Psoas muscle (tissue), 8 donors: ENCODE measurements at places on chromosomes 4 and X. TPM values are rescaled to one million over a fixed set of nuclear protein-coding genes. Genes with fewer than 3 reads are reported as not detected.

- no peak overlapping the region for H3K4me3 ChIP-seq
- no peak overlapping the region for H3K27ac ChIP-seq
- H3K4me1 ChIP-seq = no peaks in the 10 kb centered on the region
- H3K27me3 ChIP-seq = peaks cover 17% of the 10 kb centered on the region
Measured at GRCh38 chrX:36856849-36857248, 151.3 kb upstream of the FAM47C start.

Gene IBSP
- not detected for total RNA-seq

Gene LETM1
- total RNA-seq = 38.6 TPM

GRCh38 chrX:69258893-69259292 is 93.6 kb upstream of the PJA1 start:
- H3K4me1 ChIP-seq = no peaks in the 10 kb centered on the region
- no peak overlapping the region for H3K27ac ChIP-seq
- no peaks in the 10 kb centered on the region for H3K27me3 ChIP-seq
- no peak for DNase-seq

GRCh38 chr4:6052679-6053078 is 34.4 kb upstream of the C4orf50 start:
- H3K36me3 ChIP-seq = no peaks in the 10 kb centered on the region
- H3K27ac ChIP-seq = no peak overlapping the region
- no peaks in the 10 kb centered on the region for H3K4me1 ChIP-seq
- DNase-seq = no peak
- no peak overlapping the region for H3K4me3 ChIP-seq

DNA sequence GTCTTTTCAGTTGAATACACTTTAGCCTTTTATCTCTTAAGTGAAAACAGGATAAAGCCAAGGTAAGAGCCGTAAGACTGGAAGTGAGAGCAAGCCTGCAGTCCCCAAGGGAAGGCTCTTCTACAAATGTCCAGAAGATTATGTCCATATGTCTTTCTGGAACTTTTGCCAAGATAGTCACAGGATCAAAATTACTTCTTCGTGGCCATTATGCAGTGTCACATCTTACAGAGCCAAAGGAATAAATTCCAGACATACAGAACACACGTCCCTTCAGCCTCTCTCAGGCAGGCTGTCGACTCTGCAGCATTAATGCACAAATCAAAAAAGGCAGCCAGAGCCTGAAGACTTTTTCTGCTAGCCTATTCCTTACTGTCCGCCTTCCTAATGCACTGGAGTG is 10.9 kb upstream of the GATB start:
- no peak overlapping the region for H3K4me3 ChIP-seq
- peaks cover 2% of the 10 kb centered on the region for H3K27me3 ChIP-seq

Gene ARSD
- 1.7 TPM for total RNA-seq

DNA sequence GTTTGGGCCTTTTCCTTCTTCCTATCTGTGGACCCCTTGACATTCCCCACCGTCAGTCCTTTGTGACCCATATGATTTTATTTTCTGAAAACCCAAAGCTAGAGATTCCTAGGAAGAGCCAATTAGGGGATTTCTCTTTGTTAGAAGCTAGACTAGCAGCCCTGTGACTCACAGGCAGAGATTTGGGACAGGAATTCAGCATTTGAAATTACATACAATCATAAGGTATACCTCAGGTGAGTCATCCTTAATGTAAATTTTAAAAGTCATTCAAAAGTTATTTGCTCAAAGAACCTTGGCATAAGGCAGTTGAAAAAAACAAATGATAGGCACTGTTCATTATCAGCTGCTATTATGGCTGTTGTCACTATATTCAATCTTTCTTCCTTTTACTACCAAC is 40.6 kb downstream of the USP26 start:
- H3K4me1 ChIP-seq = no peaks in the 10 kb centered on the region
- H3K27ac ChIP-seq = no peak overlapping the region
- no peak for DNase-seq

Gene PPM1K
- 3.3 TPM for total RNA-seq

Gene MAGEA4
- total RNA-seq = not detected

Gene FABP2
- not detected for total RNA-seq

GRCh38 chr4:119014658-119015057 is 121.0 kb upstream of the MYOZ2 start:
- H3K27ac ChIP-seq = peak overlapping the region; percentile 56
- H3K4me1 ChIP-seq = peaks cover 33% of the 10 kb centered on the region

Gene BEX1
- total RNA-seq = 0.48 TPM

DNA sequence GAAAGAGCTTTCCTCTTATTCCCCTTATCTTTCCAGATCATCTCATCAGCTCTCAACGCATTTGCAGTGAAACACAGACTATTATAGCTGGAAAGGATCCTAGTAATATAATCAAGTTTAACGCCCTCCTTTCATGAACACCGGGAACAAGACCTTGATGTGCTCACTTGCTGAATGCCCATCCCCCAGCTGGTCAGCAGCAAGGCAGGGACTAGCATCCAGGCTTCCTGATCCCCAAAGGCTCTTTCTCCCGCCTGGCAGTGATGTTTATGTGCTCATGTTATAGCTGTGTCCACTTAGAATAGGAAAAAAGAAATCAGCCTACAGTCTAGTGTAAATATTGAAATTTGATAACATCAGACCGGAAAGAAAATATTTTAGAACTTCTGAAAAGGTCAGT is 24.6 kb downstream of the GPC4 start:
- H3K27ac ChIP-seq = no peak overlapping the region
- no peak for DNase-seq
- H3K4me1 ChIP-seq = peaks cover 9% of the 10 kb centered on the region
- no peak overlapping the region for H3K4me3 ChIP-seq
- H3K36me3 ChIP-seq = no peaks in the 10 kb centered on the region

DNA sequence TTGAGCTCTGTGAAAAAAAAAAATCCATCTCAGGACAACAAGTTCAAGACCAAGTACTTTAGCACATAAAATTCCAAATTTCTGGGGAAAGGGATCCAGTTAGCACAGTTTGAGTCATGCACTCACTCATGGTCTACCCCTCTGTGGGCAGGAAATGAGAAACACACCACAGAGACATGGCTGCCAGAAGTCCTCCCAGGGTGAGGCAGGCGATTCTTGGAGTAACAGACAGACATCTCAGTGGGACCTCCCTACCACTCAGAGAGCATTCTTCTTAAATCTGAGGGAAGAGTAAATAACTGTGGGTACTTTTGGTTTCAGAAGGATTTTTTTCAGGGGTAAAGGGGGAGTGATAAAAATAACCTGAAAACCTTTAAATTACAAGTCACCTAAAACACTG is 14.1 kb downstream of the CXCL1 start:
- DNase-seq = no peak
- peaks cover 2% of the 10 kb centered on the region for H3K27me3 ChIP-seq
- no peak overlapping the region for H3K27ac ChIP-seq
- no peaks in the 10 kb centered on the region for H3K36me3 ChIP-seq
- H3K4me1 ChIP-seq = no peaks in the 10 kb centered on the region

- H3K27ac ChIP-seq = no peak overlapping the region
- no peaks in the 10 kb centered on the region for H3K27me3 ChIP-seq
- no peaks in the 10 kb centered on the region for H3K36me3 ChIP-seq
- H3K4me1 ChIP-seq = peaks cover 7% of the 10 kb centered on the region
- no peak overlapping the region for H3K4me3 ChIP-seq
Measured at GRCh38 chr4:108049406-108049805, 59.7 kb downstream of the HADH start.

Gene ARHGEF6
- 70.5 TPM for total RNA-seq

GRCh38 chr4:143616771-143617170 is 83.7 kb downstream of the FREM3 start:
- H3K27ac ChIP-seq = no peak overlapping the region
- H3K27me3 ChIP-seq = no peaks in the 10 kb centered on the region
- no peak for DNase-seq
- H3K4me3 ChIP-seq = no peak overlapping the region
- H3K36me3 ChIP-seq = no peaks in the 10 kb centered on the region

- H3K4me1 ChIP-seq = no peaks in the 10 kb centered on the region
- H3K27ac ChIP-seq = no peak overlapping the region
- no peaks in the 10 kb centered on the region for H3K27me3 ChIP-seq
- H3K36me3 ChIP-seq = no peaks in the 10 kb centered on the region
- DNase-seq = no peak
Measured at GRCh38 chrX:148281920-148282319, 218.5 kb upstream of the AFF2 start.

Gene GPRASP3
- 2.4 TPM for total RNA-seq

GRCh38 chrX:30282527-30282926 is 26.7 kb downstream of the NR0B1 start:
- H3K4me1 ChIP-seq = no peaks in the 10 kb centered on the region
- no peaks in the 10 kb centered on the region for H3K36me3 ChIP-seq
- no peak overlapping the region for H3K4me3 ChIP-seq
- H3K27me3 ChIP-seq = no peaks in the 10 kb centered on the region
- H3K27ac ChIP-seq = no peak overlapping the region
- DNase-seq = no peak

Gene KLHL4
- 0.22 TPM for total RNA-seq

DNA sequence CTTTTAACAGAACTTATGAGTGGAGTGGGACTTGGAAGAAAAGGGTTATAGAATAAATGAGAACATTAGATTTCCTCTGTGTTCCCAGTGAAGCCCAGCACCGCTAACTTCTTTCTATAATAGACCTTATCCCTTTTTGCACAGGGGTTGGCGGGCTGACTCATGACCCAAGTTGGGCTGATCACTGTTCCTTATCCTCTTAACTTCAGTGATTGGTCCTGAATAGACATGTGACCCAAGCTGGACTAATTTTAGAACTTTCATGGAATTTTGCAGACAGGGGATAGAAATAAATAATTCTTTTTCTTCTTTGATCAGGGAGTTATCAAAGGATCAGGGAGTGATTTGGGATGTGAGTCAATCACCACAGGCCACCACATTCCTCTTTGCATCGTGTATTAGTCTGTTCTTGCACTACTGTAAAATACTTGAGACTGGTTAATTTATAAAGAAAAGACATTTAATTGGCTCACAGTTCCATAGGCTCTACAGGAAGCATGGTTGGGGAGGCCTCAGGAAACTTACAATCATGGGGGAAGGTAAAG is 75.9 kb downstream of the UCHL1 start:
- no peak overlapping the region for H3K4me3 ChIP-seq
- H3K36me3 ChIP-seq = no peaks in the 10 kb centered on the region
- no peak overlapping the region for H3K27ac ChIP-seq
- H3K27me3 ChIP-seq = no peaks in the 10 kb centered on the region
- no peak for DNase-seq
- no peaks in the 10 kb centered on the region for H3K4me1 ChIP-seq

GRCh38 chr4:154566639-154567204 is 3.9 kb downstream of the FGB start:
- no peaks in the 10 kb centered on the region for H3K4me1 ChIP-seq
- H3K27me3 ChIP-seq = no peaks in the 10 kb centered on the region
- H3K27ac ChIP-seq = no peak overlapping the region
- no peak for DNase-seq
- H3K36me3 ChIP-seq = no peaks in the 10 kb centered on the region

DNA sequence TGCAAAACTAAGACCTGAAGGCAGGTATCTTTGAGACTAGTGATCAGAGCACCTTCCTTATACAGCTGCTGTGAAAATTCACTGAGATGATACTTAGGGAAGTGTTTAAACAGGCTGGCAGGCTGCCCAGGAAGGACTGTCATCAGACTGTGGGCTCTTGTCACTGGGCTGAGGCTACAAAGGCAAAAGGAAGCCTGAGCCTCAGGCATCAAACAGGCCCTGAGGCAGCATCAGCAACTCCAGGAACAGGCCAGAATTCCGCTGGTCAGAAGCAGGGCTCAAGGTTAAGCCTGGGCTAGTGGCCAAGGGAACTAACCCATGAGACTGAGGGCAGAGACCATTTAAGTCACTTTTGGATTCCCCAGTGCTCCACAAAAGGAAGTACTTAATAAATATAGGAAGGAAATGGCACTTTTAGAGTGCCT is 12.8 kb downstream of the PJA1 start:
- no peaks in the 10 kb centered on the region for H3K4me1 ChIP-seq
- DNase-seq = no peak
- no peak overlapping the region for H3K4me3 ChIP-seq
- no peaks in the 10 kb centered on the region for H3K36me3 ChIP-seq
- no peaks in the 10 kb centered on the region for H3K27me3 ChIP-seq

Gene FOXO4
- total RNA-seq = 55.1 TPM

DNA sequence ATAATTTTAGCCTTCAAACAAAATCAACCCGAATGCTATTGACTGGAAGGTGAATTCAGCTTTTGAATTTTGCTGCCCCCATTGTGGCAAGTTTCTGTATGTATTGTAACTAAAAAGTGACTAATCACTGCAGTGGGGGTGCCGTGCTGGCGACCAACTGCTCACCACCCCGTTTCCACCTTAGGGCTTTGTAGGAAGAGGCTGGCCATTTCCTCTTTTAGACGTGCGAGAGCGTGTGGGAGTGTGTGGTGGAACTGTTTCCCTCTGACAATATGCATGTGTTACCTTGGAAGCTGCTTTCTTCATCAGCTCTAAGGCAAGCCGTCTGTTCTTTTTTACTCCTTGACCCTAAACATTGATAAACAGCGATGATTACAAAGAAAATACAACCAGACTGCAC is 78.8 kb downstream of the SEL1L3 start:
- H3K36me3 ChIP-seq = no peaks in the 10 kb centered on the region
- H3K27ac ChIP-seq = no peak overlapping the region
- no peak overlapping the region for H3K4me3 ChIP-seq
- DNase-seq = no peak

Gene SAT1
- 129 TPM for total RNA-seq

- no peaks in the 10 kb centered on the region for H3K36me3 ChIP-seq
- peak overlapping the region; percentile 87 for H3K27ac ChIP-seq
- H3K4me3 ChIP-seq = peak overlapping the region; percentile 58
- DNase-seq = no peak
Measured at GRCh38 chrX:129678614-129679195, 23.9 kb upstream of the APLN start.

Gene DSPP
- total RNA-seq = 0.14 TPM

DNA sequence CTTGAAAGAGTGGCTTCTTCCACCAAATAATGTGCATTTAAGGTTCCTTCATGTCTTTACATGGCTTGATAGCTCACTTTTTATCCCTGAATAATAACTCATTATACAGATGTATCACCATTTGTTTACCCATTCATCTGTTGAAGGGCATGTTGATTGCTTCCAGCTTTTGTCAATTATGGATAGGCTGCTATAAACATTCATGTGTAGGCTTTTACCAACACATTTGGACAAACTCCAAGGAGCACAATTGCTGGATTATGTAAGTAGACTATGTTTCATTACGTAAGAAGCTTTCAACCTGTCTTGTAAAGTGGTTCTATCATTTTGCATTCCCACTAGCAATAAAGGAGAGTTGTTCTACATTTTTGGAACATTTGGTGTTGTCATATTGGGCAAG is 2637.0 kb downstream of the PCDH7 start:
- no peak overlapping the region for H3K4me3 ChIP-seq
- no peaks in the 10 kb centered on the region for H3K27me3 ChIP-seq
- H3K4me1 ChIP-seq = no peaks in the 10 kb centered on the region
- no peak overlapping the region for H3K27ac ChIP-seq

- H3K36me3 ChIP-seq = no peaks in the 10 kb centered on the region
- DNase-seq = no peak
- no peak overlapping the region for H3K4me3 ChIP-seq
- H3K27me3 ChIP-seq = no peaks in the 10 kb centered on the region
Measured at GRCh38 chr4:122997463-122998101, 75.2 kb upstream of the NUDT6 start.
